ENCODE measurements at places on chromosomes 2 and 18. TPM values are rescaled to one million over a fixed set of nuclear protein-coding genes. Genes with fewer than 3 reads are reported as not detected.

The FBXO48 gene
- 0.85 TPM for total RNA-seq

The STPG4 gene
- not detected for total RNA-seq

The FAM228B gene
- 17.7 TPM for total RNA-seq

The C2orf15 gene
- 4.5 TPM for total RNA-seq

The PARD6G gene
- 18.7 TPM for total RNA-seq

The PAX8 gene
- total RNA-seq, result 3.8 TPM

The TMEM169 gene
- 0.80 TPM for total RNA-seq

The LRRC30 gene
- not detected for total RNA-seq

The LYG1 gene
- total RNA-seq, result 0.32 TPM

The SLC9A4 gene
- not detected for total RNA-seq

The VWA3B gene
- 4.0 TPM for total RNA-seq

The LCT gene
- not detected for total RNA-seq

The ARHGEF33 gene
- 0.96 TPM for total RNA-seq

The CSRNP3 gene
- total RNA-seq, result 4.0 TPM

The IL1A gene
- total RNA-seq, result 27.4 TPM

The MARS2 gene
- 6.9 TPM for total RNA-seq

The RNF149 gene
- total RNA-seq, result 57.2 TPM

The CCBE1 gene
- total RNA-seq, result 2.0 TPM

The KCNJ3 gene
- total RNA-seq, result 8.8 TPM

The EPHA4 gene
- 88.8 TPM for total RNA-seq

The ADGRF3 gene
- total RNA-seq, result 0.34 TPM

The PLCD4 gene
- 2.7 TPM for total RNA-seq

The GATA6 gene
- total RNA-seq, result 9.8 TPM

The METTL8 gene
- total RNA-seq, result 18.0 TPM

The PTGR3 gene
- 25.6 TPM for total RNA-seq

The FRZB gene
- total RNA-seq, result 7.6 TPM

The NPHP1 gene
- total RNA-seq, result 9.7 TPM

The TXNL1 gene
- 56.3 TPM for total RNA-seq

The CHRND gene
- total RNA-seq, result 1.4 TPM

The ARHGAP15 gene
- total RNA-seq, result 4.3 TPM

The ZNF892 gene
- 4.8 TPM for total RNA-seq

The EHD3 gene
- total RNA-seq, result 7.2 TPM

The CD8B2 gene
- 0.55 TPM for total RNA-seq

The CTAGE1 gene
- total RNA-seq, result not detected

The LIMS1 gene
- 90.4 TPM for total RNA-seq

The TNFRSF11A gene
- 10.2 TPM for total RNA-seq

The HOXD9 gene
- total RNA-seq, result 29.1 TPM

The UGT1A6 gene
- total RNA-seq, result 0.85 TPM

The MDH1B gene
- 0.82 TPM for total RNA-seq

The PREPL gene
- 49.3 TPM for total RNA-seq

The CD8B gene
- 1.1 TPM for total RNA-seq

The CAPN14 gene
- total RNA-seq, result 0.80 TPM

The G6PC2 gene
- not detected for total RNA-seq

The MFSD6 gene
- 114 TPM for total RNA-seq

The MROH2A gene
- total RNA-seq, result not detected

The ERBB4 gene
- 1.0 TPM for total RNA-seq

The FOXI3 gene
- total RNA-seq, result 0.40 TPM

The SPHKAP gene
- 0.09 TPM for total RNA-seq

The CNDP1 gene
- total RNA-seq, result not detected

The AGXT gene
- not detected for total RNA-seq

The TGFA gene
- 3.7 TPM for total RNA-seq

The ACADL gene
- 54.0 TPM for total RNA-seq

The RNF181 gene
- 201 TPM for total RNA-seq

The POTEI gene
- 3.9 TPM for total RNA-seq

Data from prostate gland (tissue), 2 donors.